C1 segment of cervical spinal cord (tissue), 14 donors: ENCODE measurements at places on chromosomes 3 and 15.

DNA sequence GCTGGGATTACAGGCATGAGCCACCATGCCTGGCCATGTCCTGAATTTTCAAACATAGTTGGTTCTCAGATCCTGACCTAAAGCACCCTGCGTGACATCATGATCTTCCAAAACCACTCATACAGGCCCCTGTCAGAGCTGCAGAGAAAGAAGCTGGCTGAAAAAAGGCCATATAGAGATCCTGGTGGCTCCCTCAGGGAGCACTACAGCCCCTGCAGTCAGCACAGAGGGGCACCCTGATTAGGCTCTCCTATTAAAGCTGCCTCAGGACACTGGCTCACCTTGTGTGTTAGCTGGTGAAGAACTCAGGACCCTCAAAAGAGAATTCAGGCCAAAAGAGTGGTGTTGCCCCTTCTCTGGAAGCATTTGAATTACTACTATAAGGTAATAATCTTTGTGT, 249.7 kb upstream of the MCTP2 start:
- DNase-seq, result no peak

DNA sequence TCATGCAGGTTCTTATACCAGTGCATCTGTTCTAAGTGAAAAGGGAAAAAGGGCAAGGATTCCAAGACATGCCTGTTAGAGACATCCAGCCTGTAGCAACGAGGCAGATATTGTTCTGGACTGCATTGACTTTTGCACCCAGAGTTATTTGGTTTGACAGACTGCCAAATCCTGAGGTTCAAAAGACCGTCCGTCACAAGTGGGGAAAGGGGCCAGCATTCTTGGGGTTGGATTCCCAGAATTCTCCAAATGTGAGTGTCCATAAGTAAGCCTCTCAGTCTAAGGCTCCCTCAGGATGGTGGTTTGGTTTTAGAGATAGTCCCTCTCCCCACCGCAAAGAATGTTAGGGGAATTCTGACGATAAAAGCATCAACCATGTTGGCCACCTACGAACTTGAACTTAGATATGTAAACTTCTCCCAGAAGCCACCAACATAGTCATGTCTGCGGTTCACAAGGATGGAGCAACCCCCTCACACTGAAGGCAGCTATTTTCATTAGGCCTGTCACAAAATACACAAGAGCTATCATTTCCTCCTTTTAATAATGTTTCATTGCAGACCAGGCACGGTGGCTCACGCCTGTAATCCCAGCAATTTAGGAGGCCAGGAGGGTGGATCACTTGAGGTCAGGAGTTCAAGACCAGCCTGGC, 13.6 kb upstream of the LACTB start:
- DNase-seq, result no peak

DNA sequence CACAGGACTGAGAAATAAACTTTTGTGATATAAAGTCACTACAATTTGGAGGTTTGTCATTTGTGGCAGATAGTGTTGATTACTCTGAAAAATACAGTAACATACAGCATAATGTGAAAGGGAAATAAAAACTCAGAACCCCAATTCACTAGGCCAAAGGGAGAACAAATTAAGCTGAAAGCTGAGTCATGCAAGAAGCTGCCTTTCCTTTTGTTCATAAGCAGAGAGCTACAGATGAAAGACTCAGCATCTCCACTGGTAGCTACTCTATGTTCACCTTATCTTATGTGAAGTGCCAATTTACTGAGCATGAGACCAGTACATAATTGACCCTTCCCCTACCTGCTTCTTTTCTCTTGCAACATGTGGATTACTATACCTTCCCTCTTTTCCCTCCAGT, 19.3 kb upstream of the SLTM start:
- no peak for DNase-seq

DNA sequence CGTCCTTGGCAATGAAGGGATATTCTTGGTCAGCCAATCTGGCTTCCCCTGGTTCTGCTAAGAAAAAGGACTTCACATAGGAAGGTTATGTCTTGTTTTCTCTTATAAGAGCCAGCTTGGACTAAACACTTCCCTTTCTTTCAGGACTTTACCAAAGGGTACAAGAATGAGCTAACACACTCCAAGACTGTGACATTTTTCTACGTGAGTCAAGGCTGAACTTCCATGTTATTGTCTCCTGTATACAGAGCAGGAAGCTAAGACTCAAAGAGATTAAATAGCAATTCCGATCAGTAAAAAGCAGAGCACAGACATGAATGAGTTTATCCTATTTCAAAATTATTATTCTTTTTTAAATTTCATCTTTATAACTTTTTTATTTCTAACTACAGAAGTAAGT, 63.3 kb upstream of the STT3B start:
- no peak for DNase-seq

DNA sequence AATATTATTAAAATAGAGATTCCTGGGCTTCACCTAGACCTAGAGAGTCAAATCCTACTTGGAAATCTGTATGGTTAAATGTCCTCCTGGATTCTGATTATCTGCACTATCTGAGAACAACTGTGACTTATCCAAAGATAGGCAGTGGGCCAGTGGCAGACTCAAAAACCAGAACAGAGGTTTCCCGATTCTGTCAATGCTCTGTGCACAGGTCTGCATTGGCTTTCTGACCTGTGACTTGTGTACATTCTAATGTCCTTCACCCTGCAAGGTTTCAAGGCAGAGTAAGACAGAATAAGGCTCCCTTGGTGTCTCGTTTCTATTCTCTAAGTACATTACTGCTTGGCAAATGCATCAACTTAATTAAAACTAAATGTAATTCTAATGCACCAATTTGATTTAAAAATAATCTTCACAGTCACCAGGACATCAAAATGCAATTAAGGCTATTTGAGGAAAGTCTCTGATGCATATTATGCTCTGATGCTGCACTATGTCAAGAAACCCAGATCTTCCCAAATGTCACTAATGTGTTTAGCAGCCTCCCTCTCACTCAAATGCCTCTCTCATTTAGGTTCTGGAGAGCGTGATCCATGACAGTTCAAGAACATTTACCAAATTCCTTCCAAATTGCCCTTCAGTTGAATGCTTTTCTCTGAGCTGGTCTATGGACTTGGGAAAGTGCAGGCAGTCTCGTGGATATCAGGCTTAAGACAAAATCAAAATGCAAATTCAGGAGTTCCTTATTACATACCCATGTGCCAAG, 140.1 kb downstream of the STAC start:
- DNase-seq, result no peak

- DNase-seq, result peak; percentile 6
These were observed 6.5 kb upstream of the ETV5 start for GRCh38 chr3:186115239-186115996.

GRCh38 chr3:44661189-44661588, 12.7 kb downstream of the ZNF35 start:
- no peak for DNase-seq

- no peak for DNase-seq
These were observed 45.2 kb downstream of the ADAM10 start for GRCh38 chr15:58704155-58704865.

DNA sequence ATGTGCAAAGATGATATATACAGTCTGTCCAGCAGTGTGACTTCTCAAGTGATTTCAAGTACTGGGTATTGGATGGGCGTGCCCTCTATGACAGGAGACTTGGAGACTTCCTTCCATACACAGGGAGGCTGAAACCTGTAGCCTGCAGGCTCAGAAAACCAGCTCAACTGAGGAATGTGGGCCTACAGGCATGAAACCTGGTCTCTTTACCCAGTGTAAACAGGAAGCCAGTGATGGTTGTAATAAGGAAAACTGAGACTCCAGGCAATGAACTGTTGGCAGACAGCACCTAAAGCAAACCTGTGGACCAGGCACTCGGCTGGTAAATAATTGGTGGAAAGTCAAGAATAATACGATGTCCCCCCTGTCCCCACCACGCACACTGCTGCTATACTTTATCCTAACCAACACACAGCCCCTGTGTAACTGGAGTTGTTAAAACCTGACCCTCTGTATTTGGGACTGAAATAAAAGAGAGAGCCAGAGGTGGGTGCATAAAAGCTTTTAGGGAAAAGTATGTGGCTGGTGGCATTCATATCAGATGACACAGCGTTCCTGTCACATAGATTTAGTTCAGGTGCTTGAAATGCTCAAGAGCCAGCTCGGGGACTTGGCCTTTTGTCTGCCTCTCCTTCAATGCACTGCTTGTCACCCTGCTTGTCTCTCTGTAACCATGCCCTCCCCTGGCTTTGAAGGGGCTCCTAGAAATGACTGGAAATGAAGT, 144.7 kb downstream of the TPRG1 start:
- DNase-seq, result no peak

GRCh38 chr3:168034152-168034928, 61.4 kb downstream of the GOLIM4 start:
- DNase-seq, result no peak

- DNase-seq, result no peak
These were observed 215.3 kb downstream of the LRTM1 start for GRCh38 chr3:54712539-54712938.

GRCh38 chr3:73513260-73513659, 111.5 kb downstream of the PDZRN3 start:
- DNase-seq, result no peak

GRCh38 chr15:26967719-26968269, 3.2 kb upstream of the GABRG3 start:
- DNase-seq, result no peak

GRCh38 chr3:143848704-143849103, 436 bp upstream of the SLC9A9 start:
- DNase-seq, result no peak

DNA sequence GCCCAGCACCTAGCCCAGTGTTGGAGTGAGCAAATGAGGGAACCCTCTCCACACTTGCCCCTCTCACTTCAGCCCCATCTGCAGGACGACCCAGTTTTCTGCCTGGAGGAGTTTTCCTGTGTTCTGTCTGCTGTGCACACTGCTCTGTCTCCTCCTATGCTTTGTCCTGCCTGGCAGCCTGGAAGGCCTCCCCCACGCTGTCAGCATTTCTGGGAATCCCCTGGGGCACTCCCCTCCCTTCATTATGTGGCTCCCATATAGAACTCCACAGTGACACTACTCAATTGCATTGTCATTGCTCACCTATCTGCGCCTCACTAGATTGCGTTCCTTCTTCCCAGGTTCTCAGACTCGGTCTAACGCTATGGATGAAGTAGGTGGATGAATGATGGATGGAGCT, 13.9 kb downstream of the CLSTN2 start:
- DNase-seq, result no peak

DNA sequence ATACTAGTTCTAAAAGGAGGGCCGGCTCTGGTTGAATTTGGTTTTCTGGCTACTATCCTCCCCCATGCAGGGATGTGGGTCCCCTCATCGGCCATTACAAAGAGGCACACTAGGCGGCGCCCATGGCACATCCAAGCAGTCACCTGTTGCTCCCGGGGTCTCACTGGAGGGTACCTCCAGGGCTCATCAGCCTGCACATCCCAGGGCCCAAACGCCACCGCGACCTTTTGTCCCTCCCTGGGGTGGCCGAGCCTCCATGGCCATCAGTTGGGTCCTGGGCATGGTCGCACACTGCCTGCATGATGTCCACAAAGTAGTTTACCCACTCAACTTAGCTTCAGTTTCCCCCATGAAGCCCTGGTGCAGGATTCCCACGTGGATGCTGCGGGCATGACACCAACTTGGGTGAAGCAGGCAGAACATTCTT, 28.3 kb downstream of the IDH3A start:
- DNase-seq, result peak; percentile 26

DNA sequence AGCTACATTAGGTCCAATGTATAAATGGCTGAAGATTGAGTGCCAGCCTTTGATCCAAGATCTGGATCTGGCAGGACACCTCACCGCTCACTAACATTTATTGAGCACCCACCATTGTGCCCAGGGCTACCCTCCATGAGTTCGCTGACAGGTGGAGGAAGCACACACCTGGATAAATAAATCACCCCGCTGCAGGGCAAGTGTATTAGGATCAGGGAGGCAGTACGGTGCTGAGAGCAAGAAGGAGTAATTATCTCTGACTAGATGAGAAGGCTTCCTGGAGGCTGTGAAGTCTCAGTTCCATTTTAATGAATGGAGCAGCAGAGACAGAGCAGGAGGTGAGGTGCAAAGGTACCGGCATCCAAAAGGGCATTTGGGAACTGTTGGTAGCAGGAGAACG, 104.1 kb downstream of the LIPC start:
- no peak for DNase-seq

DNA sequence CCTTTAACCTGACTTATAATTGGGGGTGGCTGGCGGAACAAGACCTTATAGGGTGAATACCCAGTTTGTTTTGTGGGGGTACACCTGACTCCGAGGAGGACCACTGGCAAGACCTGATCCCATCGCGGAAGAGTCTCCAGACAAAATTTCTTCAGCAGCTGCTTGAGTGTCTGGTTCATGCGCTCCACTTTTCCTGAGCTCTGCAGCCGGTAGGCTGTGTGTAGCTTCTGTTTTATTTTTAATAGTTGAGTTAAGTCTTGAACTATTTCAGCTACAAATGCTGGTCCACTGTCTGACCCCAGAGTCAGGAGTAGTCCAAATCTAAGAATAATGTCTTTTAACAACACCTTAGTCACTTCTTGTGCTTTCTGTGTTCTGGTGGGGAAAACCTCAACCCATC, 21.2 kb upstream of the NOX5 start:
- no peak for DNase-seq

DNA sequence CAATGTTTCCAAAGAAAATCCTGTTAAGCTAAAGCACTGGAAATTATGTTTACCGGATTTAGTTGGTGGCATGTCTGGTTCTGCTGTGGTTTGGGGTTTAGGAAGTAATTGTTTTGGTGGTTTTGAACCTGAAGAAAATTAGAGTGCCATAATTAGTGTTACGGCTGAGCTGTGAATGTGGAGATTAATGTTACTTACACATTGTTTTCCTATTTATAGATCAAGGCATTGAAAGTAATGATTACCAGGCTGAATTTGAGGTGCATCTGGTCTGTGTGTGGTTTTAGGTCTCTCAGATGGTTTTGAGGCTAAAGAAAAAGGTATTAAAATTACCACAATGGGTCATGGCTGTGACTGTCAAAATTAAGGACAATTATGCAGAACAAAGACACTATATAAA, 128.9 kb downstream of the TFG start:
- no peak for DNase-seq

DNA sequence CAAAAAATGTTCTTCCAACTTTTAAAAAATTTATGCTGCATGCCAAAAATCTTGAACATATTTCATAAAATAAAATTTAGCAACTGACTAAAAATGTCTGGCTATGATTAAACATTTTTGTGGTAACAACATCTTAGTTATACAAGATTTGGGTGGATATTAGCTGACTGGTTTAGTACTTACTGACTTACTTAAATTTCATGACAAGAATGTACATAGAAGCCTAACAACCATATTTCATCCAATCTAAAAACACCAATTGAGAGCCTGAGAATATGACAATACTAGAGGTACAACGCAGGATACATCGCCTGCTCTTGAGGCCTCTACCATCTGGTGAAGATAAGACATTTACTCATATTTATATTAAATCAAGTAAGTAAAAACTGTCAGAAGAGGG, 34.6 kb downstream of the GNB4 start:
- no peak for DNase-seq
